Bladder microvascular endothelial cell (primary cell): ENCODE measurements at places on chromosomes 6 and 20. TPM values are rescaled to one million over a fixed set of nuclear protein-coding genes. Genes with fewer than 3 reads are reported as not detected.

DUSP22 gene
- 23.0 and 40.5 TPM in 2 replicates for total RNA-seq

NMBR gene
- total RNA-seq = 0.16 TPM in 1 of 2 replicates, not detected in the other

SLC26A8 gene
- total RNA-seq = not detected in 2 replicates

OR2H2 gene
- not detected in 2 replicates for total RNA-seq

BAK1 gene
- total RNA-seq = 16.5 and 21.7 TPM in 2 replicates

RBPJL gene
- not detected in 2 replicates for total RNA-seq

LRRC73 gene
- under 0.01 and 0.06 TPM in 2 replicates for total RNA-seq

TRIM38 gene
- 6.8 and 8.2 TPM in 2 replicates for total RNA-seq

C6orf163 gene
- total RNA-seq = 0.65 and 1.3 TPM in 2 replicates

HUS1B gene
- total RNA-seq = 0.65 and 3.7 TPM in 2 replicates
